Activated CD4-positive, alpha-beta memory T cell treated with anti-CD3 and anti-CD28 coated beads, Interleukin-2, amount 10 ng/mL, durations not matched to agents 7 days and 5 days (primary cell): ENCODE measurements at places on chromosomes 7 and 10.
A peak's percentile ranks its signal among the peaks of the same experiment; 100 is the strongest.

DNA sequence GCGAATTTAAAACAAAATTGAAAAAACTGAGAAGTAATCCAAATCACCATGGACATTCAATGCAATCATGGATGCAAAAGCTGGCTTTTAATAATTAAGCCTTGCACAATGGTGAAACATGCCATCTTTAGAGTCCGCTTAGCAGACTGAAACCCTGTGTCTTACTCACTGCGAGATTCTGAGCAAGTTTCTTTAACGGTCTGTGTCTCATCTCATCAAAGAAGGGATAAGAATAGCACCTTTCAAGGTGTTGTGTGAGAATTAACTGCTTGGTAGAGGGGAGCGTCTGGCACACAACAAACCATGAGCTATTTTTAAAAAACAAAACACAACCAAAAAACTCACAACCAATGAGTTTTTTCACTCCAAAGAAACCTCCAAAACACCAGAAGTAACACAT, 21.4 kb downstream of the ACBD7 start:
- no peak for DNase-seq

GRCh38 chr10:96188916-96189315, 58.8 kb downstream of the ZNF518A start:
- DNase-seq: no peak

DNA sequence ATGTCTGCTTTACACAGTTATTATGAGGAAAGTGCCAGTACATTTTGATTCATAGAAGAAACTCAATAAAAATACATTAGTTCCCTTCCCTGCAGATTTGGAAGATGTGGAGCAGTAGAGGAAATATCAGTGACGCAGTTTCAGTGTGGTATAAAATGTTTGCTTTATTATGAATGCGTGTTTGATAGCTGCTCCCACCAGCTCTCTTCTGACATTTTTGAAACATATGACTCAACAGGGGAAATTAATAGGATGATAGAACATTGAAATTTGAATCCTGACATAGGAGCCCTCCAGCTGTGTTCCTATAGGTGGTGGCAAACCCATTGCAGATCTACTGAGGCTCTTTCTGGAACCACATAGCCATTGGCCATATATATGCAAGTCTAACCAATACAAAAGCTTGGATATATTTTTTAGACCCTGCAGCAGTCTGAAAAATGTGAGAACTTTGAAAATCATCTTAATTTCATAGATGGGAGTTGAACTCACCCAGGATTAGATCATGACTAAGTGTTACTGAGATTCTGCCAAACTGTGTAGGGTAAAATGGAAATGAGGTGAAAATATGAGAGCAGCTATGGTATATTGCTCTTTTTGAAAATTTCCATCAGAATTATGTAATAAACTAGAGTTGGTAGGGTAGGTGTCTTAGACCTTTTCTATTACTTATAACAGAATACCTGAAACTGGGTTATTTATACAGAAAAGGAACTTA, 47.8 kb downstream of the BZW2 start:
- DNase-seq: no peak

DNA sequence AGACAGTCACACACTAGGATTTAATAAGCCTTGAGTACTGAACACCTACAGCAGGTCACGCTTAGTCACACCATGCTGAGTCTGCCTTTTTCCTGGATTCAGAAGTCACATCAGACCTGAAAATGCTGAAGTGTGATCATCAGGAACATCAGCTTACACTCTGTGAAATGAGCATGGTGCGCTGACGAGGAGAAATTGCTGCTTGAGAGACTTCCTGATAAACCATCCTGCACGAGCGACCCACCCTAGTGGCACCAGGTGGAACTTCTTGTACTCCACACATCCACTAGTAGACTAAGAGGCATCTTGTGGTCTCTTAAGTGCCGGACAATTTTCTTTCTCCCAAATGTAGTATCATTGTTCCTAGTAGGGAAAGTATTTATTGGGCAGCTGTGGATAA, 51.8 kb upstream of the MRLN start:
- peak; percentile 20 for DNase-seq

DNA sequence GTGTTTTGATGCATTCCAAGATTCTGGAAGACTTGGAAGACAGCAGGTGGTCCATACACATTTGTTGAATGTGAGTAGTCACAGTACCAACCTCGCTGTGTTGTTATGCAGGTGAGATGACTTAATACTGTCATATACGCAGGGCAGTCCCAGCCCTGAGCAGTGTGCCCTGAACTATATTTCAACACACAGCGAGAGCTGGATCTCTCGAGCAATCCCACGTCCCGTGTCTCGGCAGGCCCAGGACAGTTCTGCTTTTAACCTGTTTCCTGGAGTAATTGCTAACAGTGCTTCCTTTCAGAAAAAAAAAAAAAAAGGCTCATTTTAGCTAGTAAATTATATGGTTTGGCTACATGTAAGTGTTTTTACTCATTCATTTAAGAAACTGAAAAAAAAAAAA, 179.7 kb downstream of the PRKCQ start:
- DNase-seq: no peak

DNA sequence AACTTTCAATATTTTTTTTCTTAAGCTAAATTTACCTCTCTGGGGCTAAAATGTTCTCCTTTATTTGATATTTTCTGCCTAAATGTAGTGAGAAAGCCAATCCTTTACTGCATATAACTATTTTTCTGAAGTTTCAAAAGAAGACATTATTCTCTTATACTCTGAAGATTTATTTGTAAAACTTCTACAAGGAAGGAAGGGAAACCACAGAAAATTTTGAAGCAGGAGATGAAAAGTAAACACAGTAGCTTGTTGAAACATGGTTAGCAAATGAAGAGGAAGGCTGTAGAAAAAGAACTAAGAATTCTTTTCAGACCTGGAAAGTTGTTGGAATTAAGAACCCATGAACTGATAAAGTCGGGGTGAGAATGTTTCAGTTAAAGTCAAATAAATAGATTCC, 330.3 kb downstream of the HGF start:
- DNase-seq: no peak

DNA sequence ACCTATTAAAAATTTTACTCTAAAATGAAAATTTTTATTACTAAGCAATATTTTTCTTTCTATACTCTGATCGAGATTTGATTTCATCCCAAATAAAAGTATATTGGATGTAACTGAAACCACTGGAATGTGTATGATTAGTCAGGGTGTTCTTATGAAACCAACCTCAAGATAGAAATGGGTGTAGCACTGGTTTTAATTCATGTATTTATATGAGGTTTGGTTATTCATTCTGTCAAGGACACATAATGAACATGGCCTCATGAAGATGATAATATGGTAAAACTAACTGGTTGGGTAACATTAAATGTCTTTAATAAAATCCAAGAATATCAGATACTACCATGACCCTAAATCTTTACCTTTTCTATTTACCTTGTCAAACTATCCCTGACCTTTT, 197.7 kb downstream of the SEMA3A start:
- no peak for DNase-seq

GRCh38 chr10:43218206-43218950, 48.5 kb downstream of the RASGEF1A start:
- no peak for DNase-seq

- DNase-seq: no peak
Measured at GRCh38 chr10:113732160-113732881, 19.2 kb upstream of the PLEKHS1 start.

DNA sequence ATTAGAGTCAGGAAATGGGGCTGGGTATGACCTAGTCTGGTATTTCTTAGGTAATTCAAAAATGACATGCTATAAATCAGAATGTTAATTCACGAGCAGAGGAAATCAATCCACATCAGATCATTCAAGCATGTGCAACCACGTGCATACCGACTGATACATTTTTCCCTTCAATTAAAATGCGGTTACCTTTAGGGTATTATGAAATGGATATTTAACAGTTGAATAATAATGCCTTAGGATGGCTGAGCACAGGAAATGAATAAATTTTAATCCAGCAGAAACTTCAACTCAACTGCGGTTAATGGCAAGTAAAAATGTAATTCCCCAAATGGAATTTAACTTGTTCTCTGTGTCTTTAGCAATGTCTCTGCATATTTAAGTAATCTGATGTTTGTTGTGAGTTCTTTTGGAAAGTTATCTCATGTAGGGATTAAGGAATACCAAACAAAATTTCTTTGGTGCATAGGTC, 9.2 kb downstream of the CPA2 start:
- DNase-seq: no peak

GRCh38 chr10:29496341-29497162, 138.2 kb downstream of the SVIL start:
- DNase-seq: peak; percentile 63

GRCh38 chr10:122911889-122912484, 1.6 kb downstream of the FAM24A start:
- peak; percentile 69 for DNase-seq

GRCh38 chr10:18619016-18619415, 32.4 kb downstream of the NSUN6 start:
- DNase-seq: no peak

GRCh38 chr10:15795036-15795792, 65.1 kb downstream of the MINDY3 start:
- no peak for DNase-seq

DNA sequence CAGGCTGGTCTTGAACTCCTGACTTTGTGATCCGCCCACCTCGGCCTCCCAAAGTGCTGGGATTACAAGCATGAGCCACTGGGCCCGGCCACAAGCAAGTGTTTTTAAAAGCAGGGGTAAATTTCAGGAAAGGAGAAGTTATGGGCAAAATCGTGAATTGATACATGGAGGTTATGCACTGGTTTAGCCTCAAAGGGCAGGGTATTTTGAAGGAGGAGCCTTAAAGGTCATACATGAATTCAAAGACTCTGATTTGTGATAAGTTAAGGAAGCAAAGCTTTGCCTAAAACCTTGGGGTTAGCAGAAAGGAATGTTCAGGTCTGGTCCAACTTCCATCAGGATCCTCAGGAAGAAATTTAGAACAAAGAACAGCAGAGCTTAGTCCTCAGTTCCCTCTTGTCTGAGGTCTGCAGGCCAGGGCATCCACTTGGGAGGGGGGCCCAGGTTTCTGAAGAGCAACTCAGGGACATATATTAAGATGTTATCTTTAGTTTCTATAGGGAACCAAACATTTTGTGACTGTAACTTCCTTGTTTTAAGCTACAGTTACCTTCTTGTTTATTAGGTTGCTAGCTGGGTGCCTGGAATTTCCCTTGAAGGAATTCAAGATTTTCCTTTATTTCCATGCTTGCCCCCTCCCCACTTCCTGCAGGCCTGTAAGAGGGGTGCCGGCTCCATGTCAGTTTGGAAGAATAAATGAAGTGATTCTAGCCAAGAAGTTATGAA, 2.8 kb upstream of the REPIN1 start:
- DNase-seq: no peak

- no peak for DNase-seq
Measured at GRCh38 chr7:53383131-53383530, 347.7 kb downstream of the POM121L12 start.

DNA sequence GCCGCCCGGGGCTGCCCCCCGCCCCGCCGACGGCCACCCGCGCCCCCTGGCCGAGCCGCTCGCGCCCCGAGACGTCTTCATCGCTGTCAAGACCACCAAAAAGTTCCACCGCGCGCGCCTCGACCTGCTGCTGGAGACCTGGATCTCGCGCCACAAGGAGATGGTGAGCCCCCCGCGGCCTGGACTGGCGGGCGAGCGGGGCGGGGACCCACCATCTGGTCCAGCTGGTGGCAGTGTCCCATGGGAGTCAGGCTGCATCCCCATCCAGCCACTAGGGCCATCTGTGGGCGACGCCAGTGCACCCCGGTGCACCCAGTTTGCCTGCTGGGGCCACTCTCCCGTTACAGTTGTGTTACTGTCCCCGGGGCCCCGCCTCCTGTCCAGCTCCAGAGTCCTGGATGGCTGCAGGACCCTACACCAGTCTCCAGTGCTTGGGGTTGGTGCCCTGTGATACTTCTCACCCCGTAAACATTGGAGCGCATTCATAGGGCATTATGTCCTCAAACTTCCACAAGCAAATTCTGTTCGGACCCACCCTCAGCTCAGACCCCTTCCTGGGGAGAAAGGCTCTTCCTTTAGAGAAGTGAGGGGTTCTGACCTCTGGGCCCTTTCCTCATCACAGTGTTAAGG, 672 bp downstream of the LFNG start:
- peak; percentile 59 for DNase-seq

- no peak for DNase-seq
Measured at GRCh38 chr10:12908773-12909172, 92.7 kb downstream of the CCDC3 start.

GRCh38 chr10:69474742-69475432, 23.6 kb downstream of the TSPAN15 start:
- DNase-seq: no peak

- no peak for DNase-seq
Measured at GRCh38 chr7:117872561-117873309, 506 bp downstream of the CTTNBP2 start.

DNA sequence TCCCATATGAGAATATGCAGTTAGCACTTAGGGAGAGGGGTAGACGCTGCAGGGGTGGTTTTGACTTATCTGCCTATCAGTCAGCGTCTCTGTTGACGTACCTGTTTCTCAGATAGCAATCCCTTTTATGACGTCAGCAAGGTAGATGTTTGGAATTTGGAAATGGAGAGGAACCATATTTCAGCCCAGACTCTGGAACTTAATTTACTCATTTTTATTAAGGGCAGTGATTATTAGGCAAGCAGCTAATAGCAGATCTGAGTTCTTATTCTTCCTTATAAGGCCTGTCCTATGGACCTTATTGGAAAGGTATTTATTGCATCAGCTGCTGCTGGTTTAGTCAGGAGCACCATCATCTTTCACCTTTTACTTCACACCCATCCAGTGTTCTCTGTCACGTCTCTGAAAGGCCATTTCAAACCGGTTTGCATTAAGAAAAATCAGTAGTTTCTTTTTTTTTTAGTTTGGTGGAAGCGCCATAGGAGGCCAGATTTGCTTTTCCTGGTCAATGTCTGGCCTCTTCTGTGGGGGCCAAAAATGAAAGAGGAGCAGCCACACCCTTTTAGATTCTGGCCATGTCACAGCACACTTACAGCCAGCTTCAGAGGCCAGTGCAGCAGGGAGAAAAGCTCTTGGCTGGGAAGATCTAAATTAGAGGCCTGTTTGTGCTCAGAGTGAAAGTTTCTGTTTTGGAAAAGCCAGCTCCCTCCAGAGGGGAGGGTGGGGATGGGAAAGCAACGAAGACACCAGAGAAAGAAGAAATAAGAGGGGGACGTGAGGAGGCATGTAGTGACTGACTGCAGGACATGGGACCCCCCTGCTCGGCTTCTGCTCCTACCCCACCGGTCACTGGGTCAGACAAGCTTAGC, 146.3 kb downstream of the TCF7L2 start:
- DNase-seq: no peak

- DNase-seq: no peak
Measured at GRCh38 chr10:101007099-101007711, 7.6 kb downstream of the LZTS2 start.

GRCh38 chr10:118042336-118042735, 4.4 kb downstream of the RAB11FIP2 start:
- DNase-seq: no peak

GRCh38 chr10:128738386-128738915, 612.2 kb upstream of the MKI67 start:
- DNase-seq: no peak
